ENCODE measurements at places on chromosomes 11 and 22.
A peak's percentile ranks its signal among the peaks of the same experiment; 100 is the strongest.

- DNase-seq, result peak; percentile 85
Measured at GRCh38 chr11:118610773-118611432, 3.5 kb downstream of the PHLDB1 start.

- no peak for DNase-seq
Measured at GRCh38 chr11:58330861-58331260, 28.0 kb downstream of the OR5B17 start.

- DNase-seq, result no peak
Measured at GRCh38 chr11:94832604-94833235, 64.6 kb downstream of the AMOTL1 start.

DNA sequence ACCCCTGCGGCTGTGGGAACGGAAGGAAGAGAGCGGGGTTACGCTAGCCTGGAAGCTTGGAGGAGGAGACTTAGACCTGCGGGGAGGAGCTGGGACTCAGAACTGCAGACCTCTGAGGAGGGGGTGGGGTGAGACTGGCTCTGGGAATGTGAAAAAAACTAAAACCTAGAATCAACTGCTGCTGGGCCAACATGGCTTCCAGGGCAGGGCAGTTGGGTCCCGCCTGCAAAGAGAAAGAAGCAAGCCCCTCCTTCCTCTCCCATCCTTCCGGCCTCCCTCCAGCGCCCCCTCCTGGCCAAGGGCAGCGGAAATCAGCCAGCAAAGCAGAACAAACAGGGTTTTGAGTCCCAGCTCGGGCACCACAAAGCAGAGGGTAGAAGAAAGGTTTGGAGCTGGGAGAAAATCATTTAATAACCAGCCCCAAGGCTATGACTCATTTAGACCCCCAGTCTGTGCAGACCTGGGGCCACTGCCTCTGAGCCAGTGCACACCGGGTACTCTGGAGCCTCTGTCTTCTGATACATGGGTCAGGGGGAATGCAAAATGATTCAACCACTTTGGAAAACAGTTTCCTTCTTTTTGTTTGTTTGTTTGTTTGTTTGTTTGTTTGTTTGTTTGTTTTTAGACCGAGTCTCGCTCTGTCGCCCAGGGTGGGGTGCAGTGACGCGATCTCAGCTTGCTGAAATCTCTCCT is 7.3 kb upstream of the NCF4 start:
- no peak for DNase-seq

DNA sequence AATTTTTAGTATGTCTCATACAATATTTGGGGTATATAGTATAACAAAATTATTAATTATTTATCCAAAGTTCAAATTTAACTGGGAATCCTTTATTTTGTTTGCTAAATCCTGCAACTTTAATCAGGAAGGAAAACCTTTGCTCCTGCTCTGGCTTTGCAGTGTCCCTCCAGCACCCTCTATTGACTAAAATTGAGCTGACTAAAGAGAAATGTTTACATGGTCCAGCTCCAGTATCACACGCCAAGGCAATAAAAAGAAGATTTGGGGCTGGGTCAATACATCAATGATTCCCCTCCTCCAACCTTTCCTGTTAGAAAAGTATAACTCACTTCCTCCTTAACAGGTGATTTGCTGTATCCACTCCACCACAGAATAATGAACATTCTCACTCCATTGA is 153.0 kb upstream of the LRRC4C start:
- no peak for DNase-seq

- peak; percentile 72 for DNase-seq
Measured at GRCh38 chr11:126544108-126545056, 188.9 kb downstream of the ST3GAL4 start.

- no peak for DNase-seq
Measured at GRCh38 chr22:17782621-17783020, 8.4 kb upstream of the BID start.

GRCh38 chr11:23755076-23755475 is 741.8 kb upstream of the LUZP2 start:
- DNase-seq, result no peak

GRCh38 chr22:46841522-46841921 is 79.1 kb downstream of the TBC1D22A start:
- DNase-seq, result no peak

- DNase-seq, result peak; percentile 88
Measured at GRCh38 chr11:66568124-66568916, at the start of gene CTSF. CTSF (minus strand) TSS chr11:66568606; CDS start chr11:66568486, 120 bp downstream.

GRCh38 chr11:33696931-33697638 is 3.5 kb downstream of the C11orf91 start:
- DNase-seq, result no peak

DNA sequence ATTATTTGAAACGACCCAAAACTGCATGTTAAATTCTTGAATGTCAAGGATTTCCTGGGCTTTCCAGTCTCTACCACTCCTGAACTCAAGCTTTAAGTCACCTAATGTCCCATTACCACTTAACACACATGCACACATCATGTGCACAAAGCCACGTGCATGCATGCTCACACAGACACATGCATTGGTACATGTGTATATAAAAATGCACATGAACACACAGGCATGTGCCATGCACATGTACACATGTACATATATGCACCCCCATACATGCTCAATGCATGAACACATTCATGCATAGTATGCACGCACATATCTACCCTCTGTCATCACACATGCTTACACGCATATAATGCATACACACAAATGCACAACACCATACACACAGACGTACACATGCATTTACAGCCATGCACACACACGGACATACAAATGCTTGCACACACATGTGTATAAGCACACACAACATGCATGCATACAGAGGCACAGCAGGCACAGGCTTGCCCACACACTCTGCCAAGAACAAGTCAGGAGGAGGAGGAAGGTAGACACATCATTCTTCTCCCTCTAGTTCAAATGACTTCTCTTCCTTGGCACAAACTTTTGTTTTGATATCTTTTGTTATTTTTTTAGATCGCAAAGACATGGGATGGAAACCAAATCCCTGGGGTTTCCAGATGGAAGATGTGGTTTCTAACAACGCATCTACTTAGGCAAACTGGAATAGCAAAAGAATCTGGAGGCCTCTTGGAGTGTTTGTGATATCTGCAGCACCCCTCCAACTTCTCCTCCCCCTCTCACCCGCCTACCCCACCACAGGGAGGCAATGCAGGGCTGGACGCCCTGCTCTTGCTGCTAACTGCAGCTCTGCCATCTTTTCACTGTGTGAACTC is 24.6 kb downstream of the RASD2 start:
- DNase-seq, result no peak

DNA sequence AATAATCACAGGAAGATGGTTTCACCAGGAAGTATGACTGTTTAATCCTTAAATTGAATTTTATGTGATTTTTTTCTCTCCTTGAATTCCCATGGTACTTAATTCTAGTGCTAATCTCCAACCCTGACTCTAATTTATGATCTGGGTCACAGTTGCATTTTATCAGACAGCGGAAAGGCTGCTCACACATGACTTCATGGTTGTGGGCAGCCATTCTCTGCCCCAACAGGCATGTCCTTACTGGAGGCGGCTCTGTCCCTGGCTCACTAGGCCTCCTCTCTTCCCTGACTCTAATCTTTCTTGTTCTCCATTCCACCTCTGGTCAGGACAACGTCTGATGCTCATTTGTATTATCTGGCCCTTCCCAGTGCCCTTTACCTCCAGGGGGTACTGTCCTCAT is 184.4 kb downstream of the CHST1 start:
- no peak for DNase-seq

GRCh38 chr11:44634401-44635281 is 69.2 kb downstream of the CD82 start:
- DNase-seq, result no peak

DNA sequence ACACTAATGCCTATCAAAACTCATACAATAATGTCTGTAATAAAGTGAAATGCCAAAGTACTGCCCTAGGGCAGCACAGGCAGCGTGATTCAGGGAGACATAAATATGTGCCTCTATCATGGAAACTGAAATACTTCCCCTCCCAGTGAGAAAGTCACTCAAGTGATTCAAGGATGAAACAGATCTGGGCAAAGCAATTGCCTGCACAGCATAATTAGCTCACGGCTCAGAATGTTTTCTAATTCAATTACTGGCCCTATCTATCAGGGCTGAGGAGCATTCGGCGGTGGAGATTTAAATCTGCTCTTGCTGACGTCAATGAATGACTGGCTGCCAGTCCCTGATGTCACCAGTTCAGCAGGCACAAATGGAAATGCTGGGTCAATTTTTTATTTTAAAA is 27.7 kb upstream of the PPP2R1B start:
- no peak for DNase-seq

Data from breast epithelium (tissue), 4 donors.